ENCODE measurements at places on chromosomes 5 and 9.

DNA sequence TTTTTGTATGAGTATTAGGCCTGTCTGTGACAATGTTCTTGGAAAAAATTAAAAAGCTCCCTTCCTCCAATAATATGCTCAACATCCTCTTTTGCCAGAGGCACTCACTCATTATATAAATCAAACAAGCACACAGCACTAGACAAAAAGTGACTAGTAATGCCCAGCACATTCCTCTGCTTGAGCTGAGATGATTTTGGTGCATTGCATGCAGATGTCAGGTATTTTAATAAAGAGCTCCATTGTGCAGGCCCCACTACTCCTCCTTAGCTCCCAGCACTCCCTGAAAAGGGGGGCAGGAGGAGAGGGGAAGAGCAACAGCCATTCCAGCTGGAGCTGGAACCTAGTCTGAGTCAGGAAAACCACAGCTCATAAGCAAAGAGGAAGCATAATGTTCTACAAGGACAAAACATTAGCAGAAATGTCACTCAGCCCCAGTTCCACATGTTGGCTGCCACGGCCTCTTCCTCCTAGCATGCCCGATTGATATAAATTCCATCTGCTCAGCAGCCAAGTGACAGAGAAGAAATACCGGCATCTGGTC lies 348.5 kb downstream of the BNC2 start:
- DNase-seq, result no peak

GRCh38 chr5:93677359-93677891 lies 64.0 kb downstream of the POU5F2 start:
- no peak for DNase-seq

DNA sequence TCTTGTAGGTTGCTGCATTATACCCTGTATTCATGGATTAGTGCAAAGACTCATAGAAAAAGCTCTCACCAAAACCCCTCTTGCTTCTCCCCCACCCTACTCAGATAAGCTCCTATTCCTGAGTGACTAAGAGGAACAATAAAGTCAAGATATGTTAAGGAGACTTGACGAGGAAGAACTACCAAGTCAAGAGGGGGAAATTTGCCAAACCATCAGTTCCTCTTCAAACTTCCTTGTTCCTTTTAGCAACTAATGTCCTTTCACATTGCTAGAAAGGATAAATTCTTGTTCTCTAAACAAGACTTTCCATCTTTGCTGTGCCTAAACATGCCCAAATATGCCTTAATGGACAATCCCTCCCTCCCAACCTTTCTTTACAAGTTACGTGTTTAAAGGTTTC lies 27.0 kb downstream of the CNOT8 start:
- no peak for DNase-seq

GRCh38 chr5:133559960-133560359 lies 52.4 kb downstream of the FSTL4 start:
- DNase-seq, result no peak

- DNase-seq, result no peak
Observed at GRCh38 chr9:132908635-132909034, 29.9 kb downstream of the SPACA9 start.

DNA sequence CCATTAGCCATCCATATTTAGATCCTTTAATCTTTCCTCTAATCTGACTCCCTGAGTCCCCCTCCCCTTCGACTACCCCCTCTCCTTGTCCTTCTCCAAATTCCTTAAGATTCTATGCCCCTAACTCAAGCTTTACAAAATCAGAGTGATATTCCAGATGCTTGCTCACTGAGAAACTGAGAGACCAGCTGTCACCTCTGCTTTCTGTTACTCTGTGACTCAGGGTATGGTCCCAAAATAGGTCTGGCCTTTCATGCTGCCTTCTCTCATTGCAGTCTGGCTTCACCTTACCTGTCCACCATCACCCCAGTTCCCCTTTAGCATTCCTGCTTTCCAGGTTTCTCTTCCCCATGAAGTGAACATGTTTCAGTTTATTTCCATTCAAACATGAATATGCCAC lies 383.3 kb upstream of the SLC30A5 start:
- no peak for DNase-seq

DNA sequence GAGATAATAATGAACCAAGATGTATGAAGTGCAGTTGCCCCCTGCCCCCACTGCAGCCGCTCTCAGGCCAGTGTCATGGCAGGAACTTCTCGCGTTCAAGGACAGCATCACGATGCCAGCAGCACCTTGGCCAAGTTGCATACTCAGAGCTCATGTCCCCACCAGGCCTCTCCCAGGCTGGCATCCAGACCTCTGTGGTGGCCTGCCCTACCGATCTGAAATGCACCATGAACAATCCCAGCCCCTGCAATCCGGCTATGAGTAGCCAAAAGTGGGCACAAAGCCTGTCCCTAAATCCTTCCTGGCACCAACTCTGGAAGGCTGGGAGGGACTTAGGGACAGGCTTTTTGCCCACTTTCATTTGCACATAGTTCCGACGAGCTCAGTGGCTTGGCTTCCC lies 140.9 kb downstream of the PAX5 start:
- DNase-seq, result no peak

DNA sequence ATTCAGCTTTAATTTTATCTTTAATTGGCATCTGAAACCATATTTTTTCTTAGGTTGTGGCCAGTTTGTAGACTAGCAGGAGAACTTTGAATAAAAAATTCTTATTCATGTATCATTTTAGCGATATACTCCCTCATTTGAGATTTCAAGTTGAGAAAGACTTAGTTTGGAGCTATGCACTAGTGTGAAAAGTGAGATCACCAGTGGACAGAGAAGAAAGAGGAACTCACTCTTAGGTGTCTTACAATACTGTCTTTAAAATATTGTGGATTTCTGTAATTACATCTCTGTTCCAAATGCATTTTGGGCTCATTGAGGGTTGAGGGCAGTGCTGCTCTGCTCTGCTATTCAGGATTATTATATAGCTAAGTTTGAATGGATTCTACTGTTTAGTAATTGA lies 54.7 kb downstream of the NAA35 start:
- no peak for DNase-seq

DNA sequence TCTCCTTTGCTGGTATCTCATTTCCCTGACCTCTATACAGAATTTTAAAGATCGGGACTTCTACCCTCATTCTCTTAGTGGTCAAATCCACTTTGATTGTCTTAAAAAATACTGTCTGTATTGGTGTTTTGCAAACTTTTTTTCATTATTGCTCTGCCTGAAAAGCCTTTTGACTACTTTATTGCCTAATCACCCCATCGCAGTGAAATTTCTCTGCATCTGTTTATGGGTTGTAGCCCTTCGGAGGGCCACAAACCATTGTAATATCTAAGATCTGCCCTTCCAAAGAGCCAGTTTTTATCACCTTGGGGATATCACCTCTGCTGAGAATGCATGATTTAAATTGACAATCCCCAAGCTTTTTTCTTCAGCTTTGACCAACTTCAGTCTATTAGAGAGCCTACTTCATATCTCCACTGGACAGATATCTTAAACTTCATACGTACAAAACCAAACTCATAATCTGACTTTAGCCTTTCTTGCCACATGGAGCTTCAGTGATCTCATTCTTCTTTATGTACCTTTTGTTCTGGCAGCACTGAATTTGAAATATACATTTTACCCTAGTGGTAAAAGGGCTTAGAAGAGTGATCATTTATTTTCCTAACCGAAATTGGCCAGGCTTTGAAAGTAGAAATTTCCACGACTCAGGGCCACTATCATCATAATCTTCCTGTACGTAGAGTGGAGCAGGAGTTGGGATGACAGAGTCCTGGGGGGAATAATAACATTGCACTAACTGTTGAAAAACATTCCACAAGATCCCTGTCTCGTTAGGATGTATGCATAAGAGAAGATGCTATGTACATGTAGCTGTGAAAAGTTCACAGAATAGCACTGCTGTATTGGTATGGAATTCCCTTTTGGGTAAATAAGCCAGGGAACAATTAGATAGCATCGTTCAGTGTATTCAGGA lies 21.4 kb downstream of the KIF2A start:
- no peak for DNase-seq

DNA sequence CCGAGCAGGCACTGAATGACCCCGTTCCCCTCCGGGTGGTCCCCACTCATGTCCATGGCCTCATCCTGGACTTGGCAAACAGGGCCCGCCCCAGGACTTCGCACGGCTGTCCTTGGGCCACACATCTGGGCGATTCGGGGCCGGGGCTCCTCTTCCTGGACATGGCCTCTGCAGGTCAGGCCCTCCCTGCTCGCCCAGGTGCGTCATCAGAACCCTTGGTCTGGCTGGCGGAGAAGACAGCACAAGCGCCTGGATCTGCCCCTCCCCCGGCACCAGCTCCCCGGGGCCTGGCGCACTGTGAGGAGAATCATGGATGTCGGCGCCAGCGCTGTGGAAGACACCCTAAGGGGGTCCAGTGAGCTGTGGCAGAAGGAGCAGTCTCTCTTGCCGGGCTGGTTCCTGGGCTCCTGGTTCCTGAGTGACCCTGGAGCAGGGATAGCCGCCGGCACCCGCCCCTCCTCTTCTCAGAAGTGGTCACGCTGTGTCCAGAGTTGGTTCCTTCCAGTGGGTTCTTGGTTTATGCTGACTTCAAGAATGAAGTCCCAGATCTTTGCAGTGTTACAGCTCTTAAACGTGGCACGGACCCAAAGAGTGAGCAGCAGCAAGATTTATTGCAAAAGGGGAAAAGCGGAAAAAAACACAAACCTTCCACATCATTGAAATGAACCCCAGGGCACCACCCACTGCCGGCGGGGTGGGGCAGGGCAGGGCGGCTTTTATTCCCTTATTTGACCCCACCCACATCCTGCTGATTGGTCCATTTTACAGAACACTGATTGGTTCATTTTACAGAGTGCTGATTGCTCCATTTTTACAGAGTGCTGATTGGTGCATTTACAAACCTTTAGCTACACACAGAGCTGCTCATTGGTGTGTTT lies 25.9 kb upstream of the SLC12A7 start:
- DNase-seq, result no peak

GRCh38 chr9:33818167-33818846 lies 1.3 kb downstream of the UBE2R2 start:
- no peak for DNase-seq

DNA sequence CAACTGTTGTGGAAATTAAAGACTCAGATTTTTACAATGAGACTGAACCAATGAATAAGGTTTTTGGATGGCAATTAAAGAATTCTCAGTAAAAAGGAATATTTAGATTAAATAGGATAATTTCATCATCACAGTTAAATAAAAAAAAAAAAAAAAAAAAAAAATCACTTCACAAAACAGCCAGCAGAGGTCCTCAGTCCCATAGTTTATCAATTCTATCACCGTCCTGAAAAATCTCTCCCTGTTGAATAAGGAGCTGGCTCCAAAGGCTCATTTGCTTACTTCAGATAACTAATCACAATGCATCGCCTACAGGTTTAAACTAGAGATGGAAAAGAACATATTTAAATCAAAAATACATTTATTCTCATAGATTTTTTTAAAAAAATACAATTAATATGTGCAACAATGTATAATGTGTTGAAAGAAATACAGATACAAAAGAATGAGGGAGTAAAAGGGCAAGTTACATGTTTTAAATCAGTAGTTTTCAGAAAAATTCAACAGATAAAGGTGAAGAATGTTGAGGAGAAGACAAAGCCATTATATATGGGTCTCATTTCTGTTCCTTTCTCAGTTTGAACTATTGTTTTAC lies 175.8 kb upstream of the CHD1 start:
- DNase-seq, result no peak

GRCh38 chr9:106112935-106113334 lies 418.6 kb downstream of the TMEM38B start:
- DNase-seq, result no peak

DNA sequence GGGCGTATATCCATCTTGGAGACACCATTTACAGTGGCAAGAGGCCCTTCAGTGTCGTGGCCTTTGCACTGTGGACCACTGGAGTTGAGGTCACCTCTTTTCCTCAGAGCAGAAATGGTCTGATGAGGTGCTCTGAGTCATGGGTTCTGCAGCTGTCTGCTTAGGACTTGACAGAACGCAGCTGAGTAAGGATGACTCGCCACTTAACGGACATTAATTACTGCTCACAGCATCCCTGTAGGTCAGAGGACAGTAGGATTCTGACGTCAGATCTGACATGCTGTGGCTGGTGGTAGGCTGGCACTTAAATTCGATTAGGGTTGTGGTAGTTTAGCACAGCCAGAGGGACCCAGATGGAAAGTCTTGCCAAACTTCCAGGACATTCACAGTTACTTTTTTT lies 479.4 kb downstream of the DMAC1 start:
- DNase-seq, result no peak

DNA sequence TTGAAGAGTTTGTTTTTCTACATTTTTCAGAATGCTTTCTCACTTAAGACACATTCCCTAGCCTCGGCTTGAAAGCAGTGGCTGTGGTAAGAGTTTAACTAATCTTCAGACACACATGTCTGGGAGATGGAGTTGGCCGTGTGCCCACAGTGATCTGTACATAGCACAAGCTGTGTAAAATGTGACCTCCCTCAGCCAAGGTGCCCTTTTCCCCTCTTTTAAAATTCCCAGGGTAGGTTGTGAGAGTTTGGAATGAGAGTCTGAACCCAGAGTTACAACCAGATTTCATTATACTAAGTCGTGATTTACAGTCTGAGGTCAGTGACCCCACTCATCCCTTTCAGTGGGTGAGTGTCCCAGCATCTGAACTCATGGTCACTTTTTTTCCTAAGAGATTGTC lies 230.4 kb downstream of the DOCK8 start:
- DNase-seq, result no peak

DNA sequence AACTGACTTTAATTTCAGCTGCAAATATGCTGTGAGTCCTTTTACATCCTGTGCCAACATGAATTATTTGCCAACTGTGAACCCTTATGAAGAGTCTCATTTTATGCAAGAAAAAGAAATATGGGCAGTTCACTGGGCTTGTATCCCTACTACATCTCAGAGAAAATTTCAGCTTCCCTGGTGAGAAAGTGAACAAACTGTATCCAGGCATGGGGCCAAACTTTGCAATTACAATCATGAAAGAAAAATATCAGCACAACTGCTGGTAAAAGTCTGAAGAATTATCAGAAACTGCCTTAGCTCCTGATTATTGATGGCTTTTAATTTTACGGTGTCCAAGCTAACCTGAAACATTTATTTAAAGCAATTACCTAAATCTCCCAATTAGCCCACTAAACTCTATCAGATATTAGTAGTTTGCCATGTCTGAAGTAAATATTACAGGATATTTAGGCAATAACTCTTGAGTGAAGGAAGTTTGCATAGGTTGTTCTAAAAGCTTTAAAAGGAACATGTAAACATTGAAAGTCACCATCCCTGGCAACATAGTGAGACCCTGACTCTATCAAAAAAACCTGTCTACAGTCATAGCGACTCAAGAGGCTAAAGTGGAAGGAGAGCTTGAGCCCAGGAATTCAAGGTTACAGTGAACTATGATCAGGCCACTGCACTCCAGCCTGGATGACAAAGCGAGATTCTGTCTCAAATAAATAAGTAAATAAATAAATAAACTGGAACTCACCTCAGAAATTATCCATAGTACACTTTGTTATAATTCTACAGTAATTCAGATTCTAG lies 83.9 kb upstream of the HCN1 start:
- no peak for DNase-seq
